Activated naive CD4-positive, alpha-beta T cell treated with anti-CD3 and anti-CD28 coated beads, Interleukin-2, amount 50 U/mL, for 16 hours (primary cell): ENCODE measurements at places on chromosomes 5 and 9.
A peak's percentile ranks its signal among the peaks of the same experiment; 100 is the strongest.

- no peak for DNase-seq
Observed at GRCh38 chr5:173172166-173172565, 27.8 kb downstream of the BNIP1 start.

- no peak for DNase-seq
Observed at GRCh38 chr5:151238303-151238741, 14.4 kb upstream of the CCDC69 start.

- DNase-seq = no peak
Observed at GRCh38 chr5:61811052-61811451, 479.0 kb downstream of the ZSWIM6 start.

DNA sequence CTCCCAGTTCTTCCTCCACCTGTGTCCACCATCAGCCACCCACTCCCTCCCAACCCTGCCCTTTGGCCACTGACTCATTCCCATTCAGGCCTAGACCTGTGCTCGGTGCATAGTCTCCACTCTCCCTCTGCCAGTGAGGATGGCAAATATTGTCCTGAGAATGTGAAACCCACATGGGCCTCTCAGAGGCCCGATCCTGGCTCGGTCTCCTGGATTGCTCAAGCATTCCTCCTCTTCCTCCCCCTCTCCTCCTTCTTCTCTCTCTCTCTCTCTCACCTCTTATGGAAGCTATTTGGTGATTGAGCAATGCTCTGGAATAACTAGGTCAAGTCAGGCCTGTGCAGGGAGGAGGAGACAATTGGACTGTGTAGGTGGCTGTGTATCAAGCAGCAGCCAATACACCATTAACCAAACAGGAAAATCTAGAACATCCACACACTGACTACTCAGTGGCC, 99.9 kb downstream of the KLF4 start:
- no peak for DNase-seq

DNA sequence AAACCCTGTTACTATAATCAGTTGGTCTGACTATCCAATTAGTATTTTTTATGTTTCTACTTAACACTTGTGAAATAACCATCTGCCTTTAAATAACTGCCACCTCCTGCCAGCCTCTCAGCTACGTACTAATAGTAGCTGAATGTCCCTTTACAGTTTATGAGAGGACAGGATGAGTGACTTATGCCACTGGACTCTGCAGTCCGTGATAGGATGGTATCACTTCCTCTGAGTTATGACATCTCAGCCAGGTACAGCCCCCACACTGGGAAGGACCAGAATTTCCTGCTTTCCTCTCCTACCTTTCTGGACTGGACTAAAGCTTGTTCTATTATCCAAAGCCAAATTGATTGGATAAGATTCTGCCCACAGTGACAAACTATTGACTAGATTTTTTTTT, 102.9 kb downstream of the ZFAND5 start:
- no peak for DNase-seq

DNA sequence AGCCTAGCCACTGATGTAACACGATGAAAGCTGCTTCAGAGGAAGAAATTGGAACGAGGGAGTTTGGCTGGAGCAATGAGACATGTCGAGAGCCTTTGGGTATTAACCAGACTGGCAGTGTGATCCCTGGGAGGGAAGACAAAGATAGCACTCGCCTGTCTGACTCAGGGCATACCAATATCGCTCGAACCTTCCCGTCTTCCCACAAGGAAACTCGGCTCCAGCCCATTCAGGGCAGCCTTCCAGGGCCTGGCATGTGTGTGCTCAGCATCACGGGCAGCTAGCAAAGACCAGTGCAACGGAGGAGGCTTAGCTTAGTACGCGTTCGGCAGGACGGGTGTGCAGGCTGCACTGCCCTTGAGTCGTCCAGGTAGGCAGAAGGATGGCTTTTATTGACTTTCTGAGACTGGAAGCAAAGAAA, 356.9 kb upstream of the WWC1 start:
- no peak for DNase-seq

GRCh38 chr9:99181621-99182020, 40.1 kb downstream of the ALG2 start:
- no peak for DNase-seq

GRCh38 chr9:135986605-135987004, 25.4 kb upstream of the UBAC1 start:
- DNase-seq = no peak

DNA sequence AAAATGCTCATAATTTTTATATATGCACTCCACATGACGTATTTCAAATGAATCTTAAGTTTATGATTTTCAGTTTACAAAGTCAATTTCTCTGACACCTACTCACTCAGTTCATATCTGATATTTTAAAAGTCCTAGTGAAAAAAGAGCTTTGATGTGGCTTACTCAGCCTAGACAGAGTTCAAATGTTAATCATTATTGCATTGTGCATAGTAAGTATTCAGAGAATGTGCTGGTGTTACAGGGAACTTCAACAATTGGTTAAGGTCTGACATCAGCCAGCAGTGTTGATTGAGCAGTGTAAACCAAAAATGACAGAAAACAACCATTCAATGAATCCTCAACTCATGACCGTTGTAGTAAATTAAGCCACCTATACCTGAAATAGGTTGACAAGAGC, 147.2 kb upstream of the LHFPL2 start:
- DNase-seq = no peak

- DNase-seq = no peak
Observed at GRCh38 chr9:127660886-127661741, 45.7 kb upstream of the CFAP157 start.

- DNase-seq = no peak
Observed at GRCh38 chr9:91817493-91818224, 132.4 kb downstream of the ROR2 start.

GRCh38 chr5:36739751-36740221, 133.4 kb downstream of the SLC1A3 start:
- DNase-seq = peak; percentile 70
